Activated CD4-positive, CD25-positive, alpha-beta regulatory T cell treated with anti-CD3 and anti-CD28 coated beads, Interleukin-2, amount 50 U/mL, for 72 hours (primary cell): ENCODE measurements at places on chromosomes 6 and 20.

- DNase-seq, result no peak
Measured at GRCh38 chr20:44552950-44553908, 29.1 kb upstream of the PKIG start.

DNA sequence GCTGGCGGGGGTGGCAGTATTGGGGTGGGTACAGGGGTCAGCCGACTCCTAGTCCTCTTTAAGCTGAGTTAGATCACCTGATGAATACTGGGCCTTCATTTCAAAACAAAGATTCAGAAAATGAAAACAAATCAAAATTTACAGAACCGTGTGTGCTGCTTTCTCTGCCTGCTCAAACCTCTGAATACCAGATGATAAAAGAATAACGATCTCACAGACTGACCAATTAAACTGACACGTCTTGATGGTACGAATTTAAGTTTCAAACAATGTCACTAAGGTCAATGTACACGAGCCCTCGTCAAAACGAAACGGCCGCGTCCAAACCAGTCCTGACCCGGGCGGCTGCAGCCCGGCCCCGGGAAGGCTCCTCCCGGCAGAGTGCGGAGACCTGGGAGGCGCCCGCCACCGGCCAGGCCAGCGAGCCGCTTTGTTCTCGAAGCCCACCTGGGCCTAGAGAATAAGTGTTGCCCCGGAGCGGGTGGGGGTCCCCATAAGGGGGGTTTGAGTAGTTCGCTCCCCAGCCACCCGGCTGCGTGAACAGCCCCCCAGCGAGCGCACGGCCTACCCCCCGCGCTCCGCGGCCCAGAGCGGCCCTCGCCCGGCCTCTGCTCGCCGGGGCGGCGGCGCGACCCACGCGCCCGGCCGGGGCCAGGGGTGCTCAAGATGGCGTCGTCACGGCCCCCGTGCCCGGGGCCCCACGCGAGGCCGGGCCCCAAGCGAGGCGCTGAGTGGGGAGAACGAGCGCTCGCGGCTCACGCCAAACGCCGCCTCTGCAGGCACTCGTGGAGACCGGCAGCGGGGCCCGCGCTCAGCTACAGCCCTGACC lies 728 bp downstream of the PSMA7 start:
- DNase-seq, result no peak

DNA sequence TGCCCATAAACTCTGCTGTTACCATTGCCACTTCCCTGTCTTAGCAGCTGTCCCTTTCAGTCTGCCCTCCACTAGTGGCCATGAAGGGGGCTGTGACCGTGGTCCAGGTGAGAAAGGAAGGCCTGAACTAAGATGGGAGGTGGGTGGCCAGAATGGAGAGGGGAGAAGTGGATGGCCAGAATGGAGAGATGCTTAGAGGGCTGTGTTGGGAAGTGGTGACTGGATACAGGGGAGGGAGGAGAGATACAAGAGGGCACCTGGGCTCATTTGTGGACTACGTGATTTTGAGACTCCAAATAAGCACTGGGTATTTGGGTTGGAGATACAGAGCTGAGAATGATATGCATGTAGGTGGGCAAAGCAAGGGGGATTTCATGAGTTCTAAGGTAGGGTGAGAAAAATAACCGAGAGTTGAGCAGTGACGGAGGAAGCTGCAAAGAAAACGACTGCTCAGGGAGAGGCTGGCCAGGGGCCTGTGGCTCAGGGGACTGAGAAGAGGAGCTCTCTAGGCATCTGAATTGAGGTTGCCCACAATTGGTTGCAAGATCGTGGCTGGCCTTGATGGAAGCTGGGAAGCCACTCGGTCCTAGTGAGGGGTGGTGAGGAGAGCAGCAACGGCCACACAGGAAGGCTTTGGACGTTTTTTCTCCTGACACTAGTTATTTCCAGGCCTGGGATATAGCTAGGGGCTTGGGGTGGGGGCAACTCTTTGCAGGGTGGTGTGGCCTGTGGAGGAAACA lies 36.9 kb downstream of the PANK2 start:
- no peak for DNase-seq

DNA sequence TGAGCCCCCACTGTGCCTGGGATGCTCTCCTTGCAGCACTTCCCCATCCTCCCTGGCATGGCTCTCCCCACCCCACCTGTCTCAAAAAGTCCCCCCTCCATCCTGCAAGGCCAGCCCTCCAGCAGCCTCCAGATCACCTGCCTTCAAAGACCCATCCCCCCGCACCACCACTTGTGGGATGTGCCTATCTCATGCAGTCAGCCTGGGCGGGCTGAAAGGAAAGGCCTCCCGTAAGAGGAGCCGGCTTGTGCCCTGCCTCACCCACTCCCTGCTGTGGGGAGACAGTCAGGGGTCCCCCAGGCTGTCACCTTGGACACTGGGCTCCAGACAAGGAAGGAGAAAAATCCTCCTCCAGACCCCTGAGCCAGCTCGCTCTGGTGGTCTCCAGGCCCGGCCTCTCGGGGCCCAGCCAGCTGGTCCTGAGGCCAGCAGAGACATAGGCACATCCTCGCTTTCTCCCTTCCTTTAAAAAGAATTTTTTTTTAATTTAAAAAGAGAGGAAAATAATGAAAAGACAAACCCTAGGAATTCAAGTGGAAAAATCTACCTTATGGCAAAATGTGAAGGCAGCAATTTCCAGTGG lies 77.3 kb downstream of the GRM4 start:
- DNase-seq, result no peak

GRCh38 chr6:131997429-131998153 lies 46.4 kb upstream of the CCN2 start:
- no peak for DNase-seq

DNA sequence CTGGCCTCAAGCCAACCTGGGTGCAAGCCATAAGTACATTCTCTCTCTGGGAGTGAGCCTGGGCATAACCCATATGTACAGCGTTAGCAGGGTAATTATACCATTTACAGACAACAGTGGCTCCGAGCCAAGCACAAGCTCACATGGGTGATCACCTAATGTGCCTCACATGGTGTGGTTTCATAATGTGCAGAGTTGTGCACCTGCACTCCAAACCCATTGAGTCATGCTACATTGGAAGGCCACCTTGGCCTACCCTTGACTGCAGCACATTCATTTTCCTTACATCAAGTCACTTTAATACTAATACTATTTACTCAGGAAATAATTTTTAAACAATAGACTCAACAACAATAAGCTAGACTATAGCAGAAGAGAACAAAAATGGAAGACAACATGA lies 194.5 kb upstream of the PLN start:
- DNase-seq, result no peak

DNA sequence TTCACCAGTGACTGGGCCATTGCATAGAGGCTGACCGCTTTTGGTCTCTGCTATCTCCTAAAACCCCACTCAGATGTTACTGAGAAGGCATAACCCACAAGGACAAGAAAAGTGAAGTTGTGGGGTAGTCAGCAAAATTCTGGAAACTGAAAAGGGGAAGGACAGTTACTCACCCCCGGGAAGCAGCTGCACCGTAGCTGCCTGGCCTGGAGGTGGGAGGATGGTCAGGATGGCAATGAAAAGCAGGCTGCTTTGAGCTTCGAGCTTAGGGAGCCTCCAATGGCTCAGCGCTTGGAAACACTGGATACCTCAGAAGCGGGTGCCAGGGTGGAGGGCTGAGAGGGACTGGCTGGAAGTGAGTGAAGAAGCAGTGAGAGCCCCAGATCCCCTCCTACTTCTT lies 56.0 kb downstream of the KCNK5 start:
- no peak for DNase-seq

GRCh38 chr6:97677626-97678025 lies 394.6 kb upstream of the MMS22L start:
- no peak for DNase-seq

DNA sequence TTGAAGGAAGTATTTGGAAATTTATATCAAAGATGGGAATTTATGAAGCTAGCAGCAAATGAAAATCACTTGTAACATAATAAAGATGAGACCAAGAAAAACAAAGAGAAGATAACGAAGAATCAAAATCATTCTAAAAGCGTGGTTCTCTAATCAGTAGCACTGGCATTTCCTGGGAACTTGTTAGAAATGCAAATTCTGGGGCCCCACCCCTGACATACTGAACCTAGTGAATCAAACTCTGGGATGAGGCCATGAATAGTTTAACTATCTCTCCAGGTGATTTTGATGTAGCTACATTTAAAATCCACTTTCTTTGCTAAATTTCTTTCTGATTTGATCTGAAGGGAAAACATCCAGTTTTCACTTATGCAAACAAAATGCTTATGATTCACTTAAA lies 1075.6 kb downstream of the HACE1 start:
- no peak for DNase-seq

DNA sequence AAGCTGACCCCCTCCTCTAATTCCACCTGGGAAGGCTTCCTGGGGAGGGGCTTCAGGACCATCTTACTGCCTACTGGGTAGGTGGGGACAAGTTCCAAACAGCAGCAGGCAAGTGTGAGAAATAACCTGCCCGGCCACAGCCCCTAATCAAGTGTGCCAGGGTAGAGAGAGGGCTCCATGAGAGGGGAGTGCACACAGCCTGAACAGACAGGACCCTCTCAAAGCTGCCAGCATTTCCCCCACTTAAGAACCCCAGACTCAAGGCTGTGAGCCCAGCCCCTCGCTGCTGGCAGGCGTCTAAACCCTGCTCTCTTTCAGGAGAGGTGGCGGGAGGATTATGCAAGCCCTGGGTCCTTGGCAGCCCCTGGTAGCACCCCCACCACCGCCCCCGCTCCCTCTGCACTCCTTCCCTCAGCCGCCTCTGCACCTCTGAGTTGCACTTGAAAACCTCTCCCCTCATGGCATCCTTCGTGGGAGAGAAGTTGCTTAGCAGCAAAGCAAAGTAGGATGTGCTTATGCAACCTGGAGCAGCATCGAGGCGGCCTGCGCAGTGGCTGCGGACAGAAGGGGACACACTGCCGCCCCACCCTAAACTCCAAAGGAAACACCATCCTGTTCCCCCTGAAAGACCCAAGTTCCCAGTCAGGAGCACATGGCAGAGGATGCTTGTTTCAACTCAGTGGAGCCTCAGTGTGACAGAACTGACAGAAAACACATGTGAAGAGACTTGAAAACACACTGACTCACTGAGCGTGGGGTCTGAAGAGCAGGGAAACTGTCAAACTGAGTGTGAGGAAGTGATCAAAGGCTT lies 10.5 kb downstream of the DDRGK1 start:
- no peak for DNase-seq

DNA sequence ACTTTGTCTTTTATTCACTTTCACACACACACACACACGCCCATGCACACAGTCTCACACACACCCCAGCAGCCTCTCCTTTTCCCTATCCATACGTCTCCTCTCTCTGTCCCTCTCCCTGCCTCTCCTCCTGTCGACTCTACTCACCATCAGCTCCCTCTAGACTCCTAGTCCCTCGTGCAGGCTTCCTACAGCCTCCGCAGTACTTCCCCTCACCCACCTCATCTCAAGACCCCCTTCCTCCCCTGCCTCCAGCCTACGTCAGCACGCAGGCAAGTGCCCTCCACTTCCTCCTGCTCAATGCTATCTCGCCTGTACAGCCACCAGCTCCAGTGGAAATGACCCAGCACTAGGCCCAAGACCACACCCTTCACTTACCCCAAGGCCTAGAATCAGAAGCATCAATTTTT lies 820 bp upstream of the TREML2 start:
- DNase-seq, result no peak

DNA sequence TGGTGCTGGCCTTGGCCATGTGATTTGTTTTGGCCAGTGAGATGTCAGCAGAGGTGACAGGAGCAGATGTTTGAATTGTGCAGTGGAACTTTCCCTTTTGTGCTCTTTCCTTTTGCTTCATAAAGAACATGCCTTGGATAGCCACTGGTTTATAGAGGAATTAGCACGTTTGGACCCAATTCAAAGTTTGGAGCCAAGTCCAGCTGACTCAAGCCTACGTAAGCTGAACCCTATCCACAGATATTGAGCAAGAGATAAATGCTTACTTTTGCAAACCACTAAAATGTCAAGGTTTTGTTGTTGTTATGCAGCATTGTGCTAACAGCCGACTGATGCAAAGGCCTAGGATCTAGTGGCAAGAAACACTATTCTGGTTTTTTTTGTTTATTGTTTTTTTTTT lies 230.9 kb upstream of the CITED2 start:
- DNase-seq, result no peak

- no peak for DNase-seq
Measured at GRCh38 chr6:111353912-111354462, 129.0 kb downstream of the REV3L start.

GRCh38 chr6:109381061-109381746 lies 1.1 kb downstream of the CD164 start:
- DNase-seq, result no peak

GRCh38 chr6:34922177-34922663 lies 33.2 kb downstream of the ANKS1A start:
- no peak for DNase-seq
